ENCODE measurements at places on chromosomes 1 and 21.

GRCh38 chr1:116933606-116934515, 24.1 kb downstream of the PTGFRN start:
- no peak for DNase-seq

DNA sequence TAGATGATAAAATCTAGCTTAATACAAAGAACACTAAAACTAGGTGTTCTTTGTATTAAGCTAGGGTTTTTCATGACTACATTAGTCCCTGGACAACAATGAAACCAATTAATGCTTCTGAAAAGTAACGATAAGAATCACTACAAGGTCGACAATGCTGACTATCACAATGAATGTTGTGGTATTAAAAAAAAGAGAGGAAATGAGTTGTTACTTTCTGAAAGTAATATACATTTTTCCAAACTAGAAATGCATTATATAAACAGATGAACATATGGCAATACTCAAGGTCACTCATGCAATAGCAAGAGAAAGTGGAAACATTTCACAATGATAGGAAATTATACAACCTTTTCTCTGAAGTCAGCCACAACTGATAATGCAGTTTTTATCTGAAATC, 19.0 kb downstream of the DPH5 start:
- DNase-seq = no peak

GRCh38 chr1:202146993-202147392, 2.5 kb upstream of the ARL8A start:
- DNase-seq = no peak

DNA sequence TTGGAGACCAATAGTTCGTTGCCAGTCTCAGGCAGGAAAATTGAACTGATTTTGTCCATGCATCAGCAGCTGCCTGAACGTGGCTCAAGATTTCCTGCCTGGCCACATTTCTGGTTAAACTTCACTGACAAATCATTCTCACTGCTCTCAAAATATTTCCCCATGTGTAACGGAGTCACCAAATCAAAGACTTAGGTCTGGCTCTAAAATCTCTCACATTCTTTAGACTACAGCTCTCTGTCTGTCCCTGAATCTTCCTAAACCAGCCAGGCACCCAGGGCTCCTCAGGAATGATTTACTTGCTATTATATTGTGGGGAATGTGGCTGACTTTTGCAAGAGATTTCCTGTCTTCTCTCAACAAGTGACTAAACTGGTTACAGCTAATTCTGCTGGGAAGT, 49.2 kb upstream of the GJA8 start:
- no peak for DNase-seq

DNA sequence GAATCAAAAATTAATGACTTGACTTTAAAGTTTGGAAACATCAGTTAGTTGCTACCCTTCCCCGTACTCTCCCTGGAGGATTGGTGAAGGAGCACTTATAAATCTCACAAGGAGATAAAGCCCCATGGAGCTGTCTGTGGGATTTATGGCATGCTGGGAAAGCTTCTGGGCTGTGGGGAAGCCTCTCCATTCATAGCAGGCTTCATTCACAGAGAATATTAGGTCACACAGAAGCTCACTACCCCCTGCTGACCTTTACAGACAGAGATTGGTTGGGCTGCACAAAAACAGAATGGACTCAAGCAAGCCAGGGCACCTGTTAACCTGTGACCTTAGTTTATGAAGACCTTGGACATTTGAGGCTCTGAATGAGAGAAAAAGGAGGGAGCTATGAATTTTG, 32.1 kb downstream of the RGL1 start:
- no peak for DNase-seq

- no peak for DNase-seq
These were observed 36.9 kb upstream of the DISP1 start for GRCh38 chr1:222777977-222778376.

GRCh38 chr1:3680488-3681230, 28.3 kb downstream of the TP73 start:
- no peak for DNase-seq

GRCh38 chr21:45318556-45319404, 31.1 kb upstream of the POFUT2 start:
- no peak for DNase-seq

- DNase-seq = no peak
These were observed 6.3 kb downstream of the C1orf53 start for GRCh38 chr1:197908716-197909220.

DNA sequence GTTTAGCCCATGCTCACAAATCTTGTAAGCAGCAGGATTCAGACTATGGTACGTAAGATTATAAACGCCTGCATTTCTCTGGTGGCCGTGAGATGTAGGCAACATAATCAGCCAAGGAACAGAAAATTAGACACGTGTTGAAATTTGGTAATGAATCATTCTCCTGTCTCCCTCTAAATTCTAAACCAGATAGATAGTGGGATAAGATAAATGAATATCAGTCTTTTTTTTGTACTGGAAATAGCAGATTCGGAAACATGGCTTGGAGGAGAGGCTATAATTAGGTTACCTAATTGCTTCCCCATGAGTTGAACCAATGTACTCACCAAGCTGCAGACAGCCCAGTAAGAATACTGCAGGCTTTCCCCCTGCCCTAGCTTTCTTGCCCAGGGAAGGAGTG, 172.3 kb downstream of the TGFB2 start:
- no peak for DNase-seq

- DNase-seq = no peak
These were observed 34.7 kb upstream of the GPR25 start for GRCh38 chr1:200837931-200838571.

DNA sequence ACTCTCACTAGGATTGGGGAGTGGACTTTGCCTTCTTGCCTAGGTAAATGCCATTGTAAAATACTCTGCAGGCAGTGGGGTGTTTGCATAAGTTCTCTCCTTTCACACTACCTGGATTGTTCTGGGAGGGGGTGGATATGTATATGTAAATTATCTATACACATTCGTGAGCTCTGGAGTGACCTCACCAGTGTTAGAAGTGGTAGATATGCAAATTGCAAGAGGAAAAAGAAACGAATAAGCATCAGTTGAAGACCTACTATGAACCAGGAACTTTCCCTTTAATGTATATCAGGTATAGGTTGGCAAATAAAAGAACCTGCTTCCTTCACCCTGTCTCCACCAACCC, 1.5 kb upstream of the ARHGEF11 start:
- no peak for DNase-seq

DNA sequence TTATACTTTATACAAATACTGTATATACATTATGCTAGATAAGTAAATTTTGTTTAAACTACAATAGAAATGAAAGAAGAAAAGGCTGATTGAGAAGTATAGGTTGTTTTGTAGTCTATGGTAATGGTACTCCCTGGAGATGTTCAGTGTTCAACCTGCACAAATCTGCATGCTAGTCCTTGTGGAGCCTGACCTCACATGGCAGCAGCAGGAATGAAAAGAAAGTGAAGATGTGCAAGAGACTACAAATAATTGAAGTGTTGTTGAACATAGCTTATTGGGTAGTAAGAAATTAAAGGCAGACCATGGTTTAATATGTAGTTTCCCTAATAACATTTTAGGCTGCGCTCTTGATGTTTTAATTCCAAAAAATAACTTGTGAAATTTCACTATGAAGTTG, 201.2 kb downstream of the TGFB2 start:
- no peak for DNase-seq

- DNase-seq = no peak
These were observed 57.2 kb upstream of the HMCN1 start for GRCh38 chr1:185676969-185677368.

GRCh38 chr1:1374589-1374928, 448 bp downstream of the AURKAIP1 start:
- no peak for DNase-seq

DNA sequence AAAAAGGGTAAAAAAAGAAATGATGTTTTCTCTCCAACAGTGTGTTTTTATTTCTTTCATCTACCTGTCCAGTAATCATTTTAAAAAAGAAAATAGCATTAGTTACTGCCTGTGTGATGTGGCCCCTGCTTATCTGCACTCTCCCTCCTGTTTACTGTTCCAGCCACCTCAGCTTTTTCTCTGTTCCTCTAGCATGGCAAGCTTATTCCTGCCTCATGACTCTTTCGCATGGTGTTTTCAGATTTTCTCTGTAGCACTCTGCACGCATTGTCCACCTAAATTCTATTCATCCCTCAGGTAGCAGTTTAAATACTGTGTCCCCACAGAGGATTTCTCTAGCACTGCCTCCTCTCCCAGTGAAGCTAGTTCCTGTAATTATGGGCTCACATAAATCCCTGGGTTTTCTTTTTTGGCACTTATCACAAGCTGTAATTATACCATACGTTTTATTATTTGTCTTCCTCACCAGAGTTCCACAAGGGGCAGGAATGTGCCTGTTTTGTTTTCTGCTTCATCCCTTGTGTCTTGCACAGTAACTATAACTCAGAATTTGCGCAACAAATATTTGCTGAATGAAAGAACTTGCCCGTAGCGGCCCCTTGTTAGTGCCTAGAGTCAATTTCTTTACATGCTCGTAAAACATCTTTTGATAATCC, 51.4 kb upstream of the LRIG2 start:
- no peak for DNase-seq

- no peak for DNase-seq
These were observed 13.4 kb downstream of the ELOA start for GRCh38 chr1:23756676-23757075.

- DNase-seq = no peak
These were observed 8.1 kb downstream of the GNAI3 start for GRCh38 chr1:109556563-109556962.

GRCh38 chr1:34885405-34886247, 26.1 kb upstream of the SMIM12 start:
- no peak for DNase-seq

- no peak for DNase-seq
These were observed 41.7 kb downstream of the CASZ1 start for GRCh38 chr1:10754568-10755329.

DNA sequence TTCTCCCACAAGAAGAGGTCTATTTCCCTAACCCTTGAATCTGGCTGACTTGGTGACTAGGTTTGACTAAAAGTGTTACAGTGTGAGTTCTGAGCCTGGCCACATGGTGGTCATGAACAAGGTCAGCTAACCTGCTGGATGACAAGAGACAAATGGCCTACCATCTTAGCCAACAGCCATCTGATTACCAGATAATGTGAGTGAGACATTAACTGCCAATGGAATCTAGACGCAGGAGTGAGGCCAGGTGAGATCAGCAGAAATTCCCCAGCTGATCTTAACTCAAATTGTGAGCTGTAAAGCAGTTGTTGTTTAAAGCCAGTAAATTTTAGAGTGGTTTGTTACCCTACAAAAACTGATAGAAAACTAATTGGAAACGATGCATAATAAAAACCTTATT, 320.0 kb downstream of the BRINP2 start:
- DNase-seq = no peak

GRCh38 chr21:28068455-28069358, 924.0 kb downstream of the LTN1 start:
- DNase-seq = no peak

GRCh38 chr1:227788271-227789083, 27.0 kb upstream of the PRSS38 start:
- no peak for DNase-seq

- no peak for DNase-seq
These were observed at the start of gene TAS1R3 for GRCh38 chr1:1331068-1331965. Gene TAS1R3 (plus strand): TSS chr1:1331280. CDS start chr1:1331346, 66 bp downstream.

DNA sequence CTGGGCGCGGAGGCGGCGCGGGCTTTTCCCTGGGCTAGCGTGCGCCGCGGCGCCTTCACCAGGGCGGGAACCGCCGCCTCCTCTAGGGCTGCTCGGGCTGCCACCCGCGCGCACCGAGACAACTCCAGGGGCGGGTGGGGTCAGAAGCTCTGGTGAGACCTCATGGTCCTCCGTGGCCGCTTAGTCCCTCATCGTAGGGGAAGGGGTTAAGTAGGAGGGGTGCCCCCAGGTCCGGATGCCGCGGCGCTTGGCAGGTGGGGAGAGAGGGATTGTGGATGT, 559 bp downstream of the SERTAD4 start:
- DNase-seq = no peak

DNA sequence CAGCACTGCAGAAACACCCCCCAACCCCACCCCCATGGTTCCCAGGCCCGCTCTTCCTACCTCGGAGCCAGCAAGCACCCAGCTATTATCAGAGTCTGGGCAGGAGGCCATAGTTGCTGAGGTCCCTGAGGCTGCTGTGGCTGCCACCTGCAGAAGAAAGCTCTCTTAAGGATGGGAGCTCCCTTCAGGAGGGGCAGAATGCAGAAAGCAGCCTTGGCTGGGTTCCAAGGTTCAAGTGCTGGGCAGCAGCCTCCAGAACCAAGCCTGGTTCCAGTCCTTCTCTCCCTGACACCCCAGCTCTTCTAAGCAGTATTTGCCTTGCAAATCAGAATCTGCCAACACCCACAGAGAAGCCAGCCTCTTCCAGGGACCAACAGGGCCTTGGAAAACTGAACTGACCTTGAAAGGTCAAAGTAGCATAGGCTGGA, 2.3 kb downstream of the PBXIP1 start:
- no peak for DNase-seq

GRCh38 chr1:33433509-33434362, 2.8 kb upstream of the PHC2 start:
- DNase-seq = no peak

DNA sequence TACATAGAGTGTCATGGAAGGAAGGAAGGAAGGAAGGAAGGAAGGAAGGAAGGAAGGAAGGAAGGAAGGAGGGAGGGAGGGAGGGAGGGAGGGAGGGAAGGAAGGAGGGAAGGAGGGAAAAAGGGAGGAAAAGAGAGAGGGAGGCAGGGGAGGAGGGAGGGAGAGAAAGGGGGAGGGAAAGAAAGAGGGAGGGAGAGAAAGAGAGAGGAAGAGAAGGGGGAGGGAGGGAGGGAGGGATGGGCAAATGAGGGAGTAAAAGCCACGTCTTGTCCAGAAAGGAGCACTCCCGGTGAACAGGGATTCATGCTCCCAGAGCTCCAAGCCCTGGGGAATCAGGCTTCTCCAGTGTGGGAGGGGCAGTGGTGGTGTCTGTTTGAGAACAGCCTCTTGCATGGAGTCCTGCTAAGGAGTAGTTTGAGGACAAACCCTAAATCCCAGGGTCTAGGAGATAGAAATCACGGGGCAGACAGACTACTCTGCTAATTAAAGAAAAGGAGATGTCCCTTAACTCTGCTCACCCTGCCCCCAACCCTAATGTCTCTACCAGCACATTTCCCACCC, 71.6 kb downstream of the TAS1R2 start:
- no peak for DNase-seq

- no peak for DNase-seq
These were observed 39.8 kb downstream of the NEK7 start for GRCh38 chr1:198196630-198197029.

DNA sequence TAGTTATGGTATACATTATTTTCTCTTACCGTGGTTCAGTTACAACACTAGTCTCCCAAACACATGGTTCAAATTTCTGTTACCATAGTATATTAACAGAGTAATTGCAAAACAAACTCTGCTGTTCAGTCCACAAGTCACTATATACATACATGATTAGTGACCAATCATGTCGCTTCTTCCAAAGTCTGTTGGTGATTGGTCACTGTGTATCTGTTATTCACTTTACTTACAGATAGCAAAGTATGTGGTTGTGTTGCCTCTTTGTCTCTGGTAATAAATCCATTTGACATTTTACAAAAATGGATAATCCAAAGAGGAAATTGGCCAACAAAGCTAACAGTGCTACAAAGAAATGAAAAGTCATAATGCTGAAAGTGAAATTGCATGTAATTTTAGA, 107.2 kb downstream of the RABGAP1L start:
- no peak for DNase-seq

GRCh38 chr1:34712007-34712688, 42.7 kb upstream of the GJB5 start:
- DNase-seq = no peak
